Endothelial cell of umbilical vein (primary cell): ENCODE measurements at places on chromosomes 1 and 21. TPM values are rescaled to one million over a fixed set of nuclear protein-coding genes. Genes with fewer than 3 reads are reported as not detected.

The SPATA45 gene
- not detected in 2 replicates for total RNA-seq

The TMPRSS15 gene
- not detected in 2 replicates for total RNA-seq

The MATN1 gene
- total RNA-seq: 0.29 TPM in 1 of 2 replicates, not detected in the other

The SMYD3 gene
- total RNA-seq: 27.6 and 32.1 TPM in 2 replicates

The TEX38 gene
- not detected in 2 replicates for total RNA-seq

The HSD3B1 gene
- total RNA-seq: not detected in 2 replicates

The CRP gene
- not detected in 2 replicates for total RNA-seq

The KIAA1614 gene
- total RNA-seq: 1.7 and 2.0 TPM in 2 replicates

The KRTAP10-1 gene
- total RNA-seq: not detected in 2 replicates

The CDC20 gene
- total RNA-seq: 156 and 170 TPM in 2 replicates

The GDAP2 gene
- 20.7 and 21.5 TPM in 2 replicates for total RNA-seq

The HSPA6 gene
- 0.13 TPM in 1 of 2 replicates, not detected in the other for total RNA-seq

The TNFRSF18 gene
- total RNA-seq: not detected in 2 replicates

The UBL4B gene
- total RNA-seq: not detected in 2 replicates

The KCNK2 gene
- total RNA-seq: 0.18 and 0.46 TPM in 2 replicates

The COL6A1 gene
- 26.8 and 30.1 TPM in 2 replicates for total RNA-seq

The KRTAP19-3 gene
- total RNA-seq: not detected in 2 replicates

The CD101 gene
- 0.30 and 0.97 TPM in 2 replicates for total RNA-seq

The PTPRC gene
- total RNA-seq: not detected in 2 replicates

The FCRL2 gene
- not detected in 2 replicates for total RNA-seq

The KRTAP7-1 gene
- total RNA-seq: not detected in 2 replicates

The AMY2B gene
- 1.2 and 1.8 TPM in 2 replicates for total RNA-seq

The MIGA1 gene
- 13.7 and 14.6 TPM in 2 replicates for total RNA-seq

The BSND gene
- total RNA-seq: not detected in 2 replicates

The PODN gene
- total RNA-seq: 1.5 and 2.0 TPM in 2 replicates

The LMX1A gene
- not detected in 2 replicates for total RNA-seq

The LY9 gene
- total RNA-seq: not detected in 2 replicates

The C1orf94 gene
- total RNA-seq: not detected in 2 replicates
